Activated gamma-delta T cell treated with Interleukin-2 at 50 U/mL for 16 hours (primary cell): ENCODE measurements at places on chromosomes 6 and 20.

DNA sequence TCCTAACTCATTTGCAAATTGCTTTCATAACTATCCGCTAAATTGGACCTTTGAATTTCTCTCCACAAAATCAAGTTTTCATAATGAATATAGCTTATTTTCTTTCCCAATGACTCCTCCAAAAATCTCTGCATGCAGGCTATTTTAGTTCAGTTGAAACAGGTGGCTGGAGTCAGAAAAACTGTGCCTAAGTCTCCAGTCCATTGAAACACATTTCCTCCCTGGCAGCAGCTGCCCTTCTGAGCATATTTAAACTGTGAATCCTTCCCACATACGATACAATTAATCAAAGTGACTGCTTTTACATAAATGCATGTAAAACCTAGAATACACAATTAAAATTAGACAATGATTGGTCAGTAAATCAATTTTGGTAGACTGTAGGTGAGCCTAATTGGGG lies 344.6 kb upstream of the MARCKS start:
- DNase-seq = no peak

DNA sequence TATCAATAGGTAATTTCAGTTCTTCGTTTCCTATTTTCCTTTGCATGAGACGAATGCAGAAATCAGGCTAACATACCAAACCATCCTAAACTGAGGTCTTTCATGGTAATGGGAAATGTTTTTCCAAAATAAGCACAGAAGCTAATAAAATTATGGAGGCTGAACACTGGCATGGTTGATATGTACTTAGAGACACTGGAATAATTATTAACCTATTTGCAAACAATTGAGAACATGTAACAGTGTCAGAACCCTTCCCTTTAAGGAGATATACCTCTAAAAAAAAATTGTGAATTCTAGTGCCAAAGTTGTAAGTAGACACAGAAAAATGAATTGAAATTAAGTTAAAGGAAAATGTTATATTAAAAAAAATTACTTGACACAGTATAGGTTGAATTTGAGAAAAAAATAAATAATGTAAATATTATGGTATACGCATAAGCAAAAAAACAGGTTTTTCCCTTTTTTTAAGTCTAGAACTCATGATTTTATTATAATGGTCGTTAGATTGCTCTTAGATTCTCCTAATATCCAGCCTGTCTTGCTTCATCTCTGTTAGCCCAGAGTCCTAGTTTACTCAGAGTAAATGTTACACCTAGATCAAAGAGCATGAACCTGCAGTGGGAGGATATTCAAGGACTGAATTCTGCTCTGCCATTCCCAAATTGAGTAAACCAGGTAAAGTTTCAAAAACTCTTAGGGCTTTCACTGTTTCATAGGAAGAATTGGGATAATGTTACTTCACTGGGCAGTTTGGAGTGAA lies 1.7 kb downstream of the SLC17A2 start:
- no peak for DNase-seq

GRCh38 chr20:56347628-56348304 lies 11.0 kb upstream of the FAM210B start:
- DNase-seq = no peak

DNA sequence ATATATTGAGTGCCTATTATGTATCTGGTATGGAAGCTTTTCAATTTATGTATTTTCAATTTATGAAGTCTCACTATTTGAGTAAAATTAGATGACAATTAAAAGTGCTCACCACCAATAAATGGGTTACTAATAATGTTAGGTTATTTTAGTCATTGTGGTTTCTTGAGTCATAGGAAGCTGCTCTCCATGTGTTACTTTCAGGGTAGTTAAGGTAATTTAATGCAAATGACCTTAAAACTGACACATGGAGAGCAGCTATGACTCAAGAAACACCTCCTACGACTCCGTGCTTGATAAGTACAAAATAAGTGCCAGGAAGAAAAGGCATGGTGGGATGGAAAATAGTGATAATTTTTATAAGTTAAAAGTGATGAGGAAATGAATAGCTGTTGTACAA lies 16.5 kb upstream of the TINAG start:
- DNase-seq = no peak

GRCh38 chr20:13212750-13213149 lies 8.3 kb upstream of the ISM1 start:
- DNase-seq = no peak
